ENCODE measurements at places on chromosomes 3 and 15.

DNA sequence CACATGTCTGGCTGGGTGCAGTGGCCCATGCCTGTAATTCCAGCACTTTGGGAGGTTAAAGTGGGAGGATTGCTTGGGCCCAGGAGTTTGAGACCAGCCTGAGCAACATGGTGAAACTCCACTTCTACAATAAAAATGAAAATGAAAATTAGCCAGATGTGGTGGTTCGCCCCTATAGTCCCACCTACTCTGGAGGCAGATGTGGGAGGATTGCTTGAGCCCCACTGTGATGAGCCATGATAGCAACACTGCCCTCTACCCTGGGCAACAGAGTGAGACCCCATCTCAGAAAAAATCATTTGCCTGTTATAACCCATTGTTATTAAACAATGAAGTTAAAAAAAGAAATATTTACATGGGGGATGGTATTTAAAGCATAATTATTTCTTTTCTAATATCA, 240.1 kb upstream of the ZPLD1 start:
- DNase-seq, result no peak

- DNase-seq, result no peak
Observed at GRCh38 chr3:47001731-47002170, 22.3 kb downstream of the NBEAL2 start.

- peak; percentile 76 for DNase-seq
Observed at GRCh38 chr15:59174835-59175831, 31.5 kb upstream of the LDHAL6B start.

- no peak for DNase-seq
Observed at GRCh38 chr3:188026191-188026968, 127.6 kb upstream of the LPP start.

GRCh38 chr15:70109978-70110377, 12.3 kb upstream of the TLE3 start:
- DNase-seq, result no peak

DNA sequence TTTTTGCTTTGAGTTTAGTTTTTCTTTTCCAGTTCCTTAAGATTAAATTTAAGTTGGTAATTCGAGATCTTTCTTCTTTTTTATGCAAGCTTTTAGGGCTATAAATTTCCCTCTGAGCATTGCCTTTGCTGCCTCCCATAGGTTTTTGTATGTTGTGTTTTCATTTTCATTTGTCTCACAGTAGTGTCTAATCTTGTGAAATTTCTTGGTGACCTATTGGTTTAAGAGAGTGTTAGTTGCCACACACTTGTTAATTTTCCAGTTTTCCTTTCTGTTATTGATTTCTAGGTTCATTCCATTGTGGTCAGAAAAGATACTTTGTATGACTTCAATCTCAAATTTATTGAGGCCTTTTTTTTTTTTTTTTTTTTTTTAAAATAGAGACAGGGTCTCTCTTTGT, 18.3 kb upstream of the IL20RB start:
- DNase-seq, result no peak

DNA sequence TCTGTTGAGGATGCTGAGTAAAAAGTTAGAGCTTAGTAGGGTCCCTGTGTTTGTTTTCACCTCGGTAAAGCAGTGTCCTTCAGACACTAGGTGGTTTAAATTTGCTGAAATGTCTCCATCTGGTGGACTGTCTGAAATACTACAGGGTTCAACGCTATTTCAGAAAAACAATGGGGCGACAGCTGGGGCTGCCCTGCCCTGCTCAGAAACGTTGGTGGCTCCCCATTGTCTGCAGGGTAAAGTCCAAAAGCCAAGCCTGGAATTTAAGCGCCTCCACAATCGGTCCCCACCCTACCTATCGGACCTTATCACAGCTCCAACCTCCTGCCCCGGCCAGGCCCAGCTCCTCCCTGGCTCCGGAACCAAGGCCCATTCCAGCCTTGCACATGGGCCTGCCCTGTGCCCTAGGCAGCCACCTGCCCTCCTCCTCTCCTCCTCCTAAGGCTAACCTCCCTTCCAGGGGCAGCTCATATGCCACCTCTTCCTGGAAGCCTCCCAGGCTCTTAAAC, 4.3 kb upstream of the TSEN2 start:
- peak; percentile 64 for DNase-seq

DNA sequence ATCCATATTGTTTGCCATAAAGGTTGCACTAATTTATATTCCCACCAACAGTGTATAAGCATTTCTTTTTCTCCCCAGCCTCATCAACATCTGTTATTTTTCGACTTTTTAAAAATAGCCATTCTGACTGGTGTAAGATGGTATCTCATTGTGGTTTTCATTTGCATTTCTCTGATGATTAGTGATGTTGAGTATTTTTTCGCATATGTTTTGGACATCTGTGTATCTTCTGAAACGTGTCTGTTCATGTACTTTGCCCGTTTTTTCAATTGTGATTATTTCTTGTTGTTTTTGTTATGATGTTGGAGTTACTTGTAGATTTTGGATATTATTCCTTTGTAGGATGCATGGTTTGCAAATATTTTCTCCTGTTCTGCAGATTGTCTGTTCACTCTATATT, 46.5 kb downstream of the TP63 start:
- no peak for DNase-seq

DNA sequence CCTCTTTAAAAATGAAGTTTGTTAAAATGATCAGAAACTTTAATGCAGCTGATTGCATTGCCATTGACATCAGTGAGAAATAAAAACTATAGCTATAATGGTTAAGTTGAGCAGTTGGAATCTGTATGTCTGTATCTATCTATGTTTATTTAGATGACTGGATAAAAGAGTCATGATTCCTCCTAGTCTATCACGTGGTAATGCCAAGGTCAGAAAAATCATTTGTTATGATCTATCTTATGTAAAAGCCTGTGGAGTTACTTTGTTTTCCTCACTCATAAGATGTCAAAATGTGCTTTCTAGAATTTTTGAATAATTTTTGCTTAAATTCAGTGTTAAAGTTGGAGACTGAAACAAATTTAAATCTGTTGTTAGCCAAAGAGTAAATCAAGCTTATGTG, 63.3 kb downstream of the MBNL1 start:
- DNase-seq, result no peak

GRCh38 chr15:95975212-95975611, 355.3 kb upstream of the NR2F2 start:
- no peak for DNase-seq

- peak; percentile 25 for DNase-seq
Observed at GRCh38 chr3:114299421-114299820, 5.6 kb downstream of the TIGIT start.
